ENCODE measurements at places on chromosomes 2 and 18.

GRCh38 chr2:106581755-106582147, 94.6 kb downstream of the CD8B2 start:
- no peak for DNase-seq

- DNase-seq, result peak; percentile 82
These were observed 4.4 kb upstream of the KYNU start for GRCh38 chr2:142872882-142873724.

GRCh38 chr2:9291866-9292265, 85.3 kb downstream of the ASAP2 start:
- no peak for DNase-seq

DNA sequence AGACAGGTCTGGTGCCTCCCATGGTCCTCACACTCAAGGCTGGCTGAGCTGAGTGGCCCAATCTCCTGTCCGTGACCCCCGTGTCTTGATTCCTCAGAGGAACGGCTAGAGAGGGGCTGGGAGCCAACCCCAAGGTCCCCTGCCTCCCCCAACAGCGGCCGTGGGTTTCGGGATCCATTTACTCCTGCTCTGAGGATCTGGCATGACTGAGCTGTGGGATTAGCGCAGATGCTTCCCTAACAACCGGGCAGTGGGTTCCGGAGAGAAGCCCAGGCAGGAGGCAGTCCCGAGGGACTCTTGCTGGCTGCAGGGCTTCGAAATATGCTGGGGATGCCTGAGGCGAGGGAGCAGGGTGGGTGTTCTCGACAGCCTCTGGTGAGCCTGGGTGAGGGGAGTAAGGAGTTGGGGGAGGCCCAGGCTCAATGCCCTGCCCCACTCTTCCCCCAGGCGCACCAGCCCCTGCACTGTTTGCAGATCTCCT, 18.9 kb downstream of the GPR35 start:
- DNase-seq, result no peak

DNA sequence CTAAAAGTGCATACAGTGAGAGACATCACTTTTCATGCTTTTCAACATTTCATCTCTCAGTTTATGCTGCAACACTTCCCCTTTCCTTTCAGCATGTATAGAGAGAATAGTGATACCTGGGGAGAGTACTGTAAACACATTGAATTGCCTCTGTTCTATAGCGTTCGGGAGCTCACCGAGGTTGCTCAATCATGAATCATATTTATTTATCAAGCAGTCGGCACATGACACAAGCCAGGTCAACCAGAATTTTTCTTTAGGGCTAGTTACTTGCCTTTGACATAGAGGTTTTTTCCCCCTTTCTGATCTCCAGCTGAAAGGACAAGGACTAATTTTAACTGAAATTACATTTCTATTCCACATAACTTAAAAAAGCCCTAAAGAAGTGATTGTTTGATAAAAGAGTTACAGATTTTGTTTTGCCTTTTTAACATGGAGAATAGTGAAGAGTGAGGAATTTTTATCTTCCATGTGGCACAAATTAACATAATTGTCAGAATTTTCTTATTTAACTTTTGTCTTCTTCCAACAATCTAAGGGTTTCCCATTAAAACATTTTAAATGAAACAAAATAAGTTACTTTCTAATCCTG, 690.9 kb upstream of the TMEFF2 start:
- no peak for DNase-seq

DNA sequence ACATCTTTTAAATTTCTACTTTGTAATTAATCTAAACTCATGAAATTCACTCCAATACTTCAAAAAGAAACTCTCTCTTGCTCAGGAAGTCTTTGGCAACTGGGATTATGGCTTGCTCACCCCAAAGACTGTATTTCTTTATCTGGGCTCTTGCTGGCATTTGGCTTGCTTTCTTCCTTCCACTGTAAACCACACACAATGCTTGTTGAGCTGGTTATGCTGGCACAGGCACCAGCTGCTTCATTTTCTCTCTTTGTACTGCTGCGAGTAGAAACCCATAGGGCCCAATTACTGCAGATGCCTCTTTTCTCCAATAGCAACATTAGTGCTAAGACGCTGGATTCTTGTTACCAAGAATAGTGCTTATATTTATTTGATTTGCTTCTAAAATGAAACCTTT, 51.4 kb downstream of the SLC38A11 start:
- no peak for DNase-seq
